ENCODE measurements at places on chromosomes 1 and 21.

DNA sequence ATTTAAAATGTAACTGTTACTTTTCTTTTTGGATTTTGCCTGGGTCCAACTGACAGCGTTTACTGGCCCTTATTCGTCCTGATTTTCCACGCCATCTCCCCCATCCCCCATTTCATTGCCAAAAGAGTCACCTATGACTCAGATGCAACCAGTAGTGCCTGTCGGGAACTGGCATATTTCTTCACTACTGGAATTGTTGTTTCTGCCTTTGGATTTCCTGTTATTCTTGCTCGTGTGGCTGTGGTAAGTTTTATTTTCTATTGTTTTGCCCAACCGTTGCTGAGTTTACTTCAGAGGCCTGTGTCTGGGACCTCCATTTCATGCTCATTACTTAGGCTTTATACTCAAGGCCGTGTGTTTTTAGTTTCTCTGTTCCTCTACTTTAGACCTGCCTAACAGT is 9.3 kb downstream of the LEPR start:
- peak; percentile 97 for DNase-seq

- no peak for DNase-seq
Measured at GRCh38 chr21:16519036-16519435, 789.3 kb downstream of the USP25 start.

GRCh38 chr1:35605867-35606182 is 32.7 kb downstream of the TFAP2E start:
- no peak for DNase-seq

DNA sequence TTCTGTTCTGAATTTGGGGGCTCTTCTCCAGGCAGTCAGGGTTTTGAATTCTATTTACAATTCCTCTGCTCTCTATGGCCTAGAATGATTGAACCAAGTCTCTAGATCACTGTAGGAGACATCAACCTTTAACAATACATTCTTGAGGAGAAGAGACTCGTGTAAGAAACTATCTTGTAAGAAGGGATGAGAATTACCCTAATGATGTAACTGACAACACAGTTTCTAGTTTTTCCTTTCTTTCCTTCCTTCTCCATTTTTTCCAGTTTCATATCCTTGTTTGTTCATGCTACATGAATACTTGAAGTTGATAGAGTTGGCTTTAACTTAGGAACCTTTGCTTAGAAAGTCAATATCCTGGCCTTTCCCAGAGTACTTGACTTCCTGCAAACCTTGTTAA is 1.3 kb upstream of the ATP1A1 start:
- no peak for DNase-seq

- peak; percentile 44 for DNase-seq
Measured at GRCh38 chr1:43367026-43367903, 546 bp downstream of the ELOVL1 start.

GRCh38 chr1:195740862-195741261 is 867.4 kb downstream of the KCNT2 start:
- no peak for DNase-seq

DNA sequence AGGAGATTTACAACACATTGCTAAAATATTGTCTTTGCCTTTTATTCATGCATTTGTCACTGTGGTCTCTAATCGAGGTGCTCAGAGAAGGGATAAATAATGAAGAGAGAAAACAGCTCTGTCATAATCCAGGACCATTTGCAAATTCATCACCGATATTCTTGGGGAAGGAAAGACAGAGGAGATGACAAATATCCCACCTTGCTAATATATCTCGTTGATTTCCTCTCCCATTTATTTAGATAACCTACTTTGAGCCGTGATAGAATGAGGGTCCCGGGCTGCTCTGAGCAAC is 86.9 kb downstream of the PRDM16 start:
- no peak for DNase-seq

DNA sequence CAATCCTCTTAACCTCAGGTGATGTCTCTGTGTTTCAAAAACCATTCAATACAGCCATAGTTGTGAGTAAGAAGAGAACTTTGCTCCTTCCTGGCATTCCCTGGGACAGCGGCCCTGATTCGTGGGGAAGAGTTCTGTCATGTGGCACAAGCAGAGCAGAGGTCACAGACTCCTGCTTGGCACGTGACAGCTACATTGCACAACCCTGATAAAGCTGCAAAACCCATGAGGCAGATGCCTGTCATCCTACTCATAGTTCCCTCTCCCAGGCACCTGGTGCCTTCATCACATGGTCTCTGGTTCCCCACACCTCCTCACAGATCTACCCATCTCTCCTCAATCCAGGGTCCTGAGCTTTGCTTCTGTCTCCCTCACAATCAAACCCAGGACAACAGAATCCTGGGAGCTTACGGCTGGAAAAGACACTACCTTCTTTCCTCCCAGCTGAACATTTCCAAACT is 70.8 kb downstream of the PLPP3 start:
- no peak for DNase-seq

- no peak for DNase-seq
Measured at GRCh38 chr21:33917421-33917820, 1.8 kb upstream of the ATP5PO start.

GRCh38 chr1:203481196-203481595 is 5.6 kb downstream of the PRELP start:
- no peak for DNase-seq

GRCh38 chr1:234918181-234918841 is 210.3 kb downstream of the TOMM20 start:
- DNase-seq = peak; percentile 98

- DNase-seq = no peak
Measured at GRCh38 chr1:227540170-227541098, 22.9 kb upstream of the ZNF678 start.

GRCh38 chr1:14238472-14239307 is 359.8 kb upstream of the KAZN start:
- no peak for DNase-seq

DNA sequence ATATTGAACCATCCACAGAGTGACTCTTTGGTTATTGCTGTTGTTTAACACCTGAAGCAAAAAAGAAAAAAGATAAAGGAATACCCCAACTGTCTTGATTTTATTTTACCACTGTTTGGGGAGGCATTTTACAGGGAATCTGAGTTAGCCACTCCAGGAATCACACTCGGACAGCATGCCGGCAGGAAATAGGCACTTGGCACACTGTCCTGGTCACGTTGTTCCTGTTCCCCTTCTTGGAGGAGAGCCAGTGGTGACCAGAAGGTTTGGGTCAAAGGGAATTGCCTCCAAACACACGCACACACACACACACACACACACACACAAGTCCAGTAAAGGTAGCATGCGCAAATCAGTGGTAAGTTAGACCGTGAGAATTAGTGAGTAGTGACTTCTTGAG is 13.8 kb downstream of the RGS4 start:
- peak; percentile 89 for DNase-seq
